ENCODE measurements at places on chromosomes 2 and 18.

- DNase-seq = no peak
These were observed 30.8 kb upstream of the TMEM87B start for GRCh38 chr2:112024231-112024630.

DNA sequence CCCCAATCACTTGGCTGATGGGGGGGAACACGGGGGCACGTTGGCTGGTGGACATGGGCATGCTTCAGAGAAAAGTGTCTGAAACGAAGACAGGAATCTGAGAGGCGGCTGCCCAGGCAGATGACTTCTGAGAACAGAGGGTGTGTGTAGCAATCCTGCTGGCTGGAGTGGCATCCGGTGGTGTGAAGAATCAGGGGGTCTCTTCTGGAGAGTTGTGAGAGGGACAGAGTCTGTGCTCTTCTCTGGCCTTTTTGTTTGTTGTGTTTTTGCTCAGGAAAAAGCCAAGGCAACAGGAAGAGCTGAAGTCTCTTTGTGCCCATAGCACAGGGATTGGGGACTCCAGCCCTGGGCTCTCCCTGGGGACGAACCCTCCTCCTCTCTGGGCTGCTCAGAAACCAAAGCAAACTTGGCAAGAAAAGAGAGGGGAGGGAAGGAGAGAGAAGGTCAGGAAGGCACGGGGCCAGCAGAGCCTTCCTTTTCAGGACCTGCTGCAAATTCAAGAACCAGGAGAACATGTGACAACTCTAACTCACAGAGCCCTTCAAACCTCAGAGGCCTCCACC, 97.0 kb upstream of the SMAD2 start:
- peak; percentile 60 for DNase-seq

DNA sequence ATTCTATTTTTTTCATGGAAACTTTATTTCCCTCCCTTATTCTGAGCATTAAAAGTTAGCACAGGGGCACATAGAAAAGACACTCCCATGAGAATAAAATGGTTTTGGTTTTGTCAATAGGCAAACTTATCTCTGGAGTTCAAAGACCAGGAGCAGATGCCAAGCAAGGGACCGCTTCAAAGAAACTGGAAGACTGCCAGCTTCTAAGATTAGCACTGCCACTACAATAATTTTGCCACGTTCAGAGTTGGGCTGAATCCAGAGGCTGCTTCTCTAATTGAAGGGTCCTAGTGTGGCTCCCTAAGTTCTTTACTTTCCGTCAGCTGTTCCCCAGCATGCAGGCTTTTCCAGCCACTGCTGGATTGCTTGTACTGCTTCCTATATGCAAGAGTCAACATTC, 681.0 kb upstream of the GCFC2 start:
- DNase-seq = peak; percentile 45

GRCh38 chr2:165238295-165238694, 919 bp upstream of the SCN2A start:
- DNase-seq = no peak

DNA sequence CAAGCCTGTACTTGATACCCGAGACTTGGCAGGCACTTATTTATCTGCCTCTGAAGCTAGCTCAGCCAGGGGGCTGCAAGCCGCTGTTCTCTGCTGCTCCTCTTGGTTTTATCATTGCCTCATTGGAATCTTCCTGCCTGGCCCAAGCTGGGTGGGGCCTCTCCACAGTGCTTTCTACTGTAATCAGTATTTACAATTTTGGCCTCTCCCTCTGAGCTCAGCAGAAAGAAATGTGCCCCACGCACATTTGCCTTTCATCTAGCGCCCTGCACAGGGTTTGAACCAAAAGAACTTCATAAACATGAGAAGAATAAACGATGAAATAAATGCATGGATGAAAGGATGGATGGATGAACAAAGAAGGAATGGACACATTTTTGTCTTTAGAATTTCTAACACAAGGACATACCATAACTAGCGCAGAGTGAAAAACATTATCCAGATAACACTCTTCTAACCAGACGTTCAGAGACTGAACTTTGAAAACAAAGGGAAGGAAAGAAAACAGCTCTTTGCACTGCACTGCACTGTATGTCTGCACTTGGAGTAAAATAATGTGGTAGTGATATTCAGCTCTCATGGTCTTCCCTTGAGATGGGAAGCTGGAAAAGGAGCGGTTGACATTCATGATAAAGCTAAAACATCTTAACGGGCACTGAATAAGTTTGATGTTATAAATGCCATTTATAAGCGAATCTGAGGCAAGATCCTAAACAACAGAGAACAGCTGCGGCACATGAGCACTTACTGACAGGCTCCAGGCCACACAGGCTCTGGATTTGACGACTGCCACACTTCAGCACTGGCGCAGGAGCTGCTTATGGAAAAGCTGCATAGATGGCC, 86.8 kb upstream of the SP3 start:
- peak; percentile 16 for DNase-seq
